CD4-positive, alpha-beta T cell treated with Interferon gamma for 1 hour (primary cell): ENCODE measurements at places on chromosomes 11 and 22.

DNA sequence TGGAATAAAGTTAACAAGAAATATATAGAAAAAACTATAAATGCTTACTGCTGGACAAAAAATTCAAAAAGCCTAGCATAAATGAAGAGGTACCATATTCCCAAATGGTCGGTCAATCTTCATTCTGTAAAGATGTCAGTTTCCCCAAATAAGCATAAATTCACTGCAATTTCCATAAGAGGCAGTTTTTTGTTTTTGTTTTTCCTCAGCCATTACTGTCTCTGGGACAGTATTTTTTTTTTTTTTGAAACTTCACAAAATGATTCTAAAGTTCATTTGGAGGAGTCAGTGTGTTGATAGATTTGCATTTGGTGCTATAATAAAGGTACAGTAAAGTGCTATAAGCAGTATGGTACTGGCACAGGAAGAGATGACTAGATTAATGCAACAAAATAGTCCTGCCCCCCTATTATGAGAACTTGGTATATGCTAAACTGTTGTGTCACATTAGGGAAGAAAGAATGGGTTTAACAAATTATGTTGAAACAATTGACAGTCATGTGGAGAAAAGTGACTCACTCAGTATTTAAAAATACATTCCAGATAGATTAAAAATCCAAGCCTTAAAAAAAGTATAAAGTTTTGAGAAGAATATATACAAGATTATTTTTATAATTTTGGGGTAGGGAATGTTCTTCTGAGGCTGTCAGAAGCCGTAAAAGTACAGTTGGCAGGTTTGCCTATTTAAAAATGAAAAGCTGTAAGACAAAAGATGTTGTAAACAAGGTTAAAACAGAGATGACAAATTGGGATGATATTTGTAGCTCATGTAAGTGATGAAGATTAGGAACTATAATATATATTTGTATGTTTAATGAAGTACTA is 2.6 kb upstream of the FTH1 start:
- DNase-seq: no peak

DNA sequence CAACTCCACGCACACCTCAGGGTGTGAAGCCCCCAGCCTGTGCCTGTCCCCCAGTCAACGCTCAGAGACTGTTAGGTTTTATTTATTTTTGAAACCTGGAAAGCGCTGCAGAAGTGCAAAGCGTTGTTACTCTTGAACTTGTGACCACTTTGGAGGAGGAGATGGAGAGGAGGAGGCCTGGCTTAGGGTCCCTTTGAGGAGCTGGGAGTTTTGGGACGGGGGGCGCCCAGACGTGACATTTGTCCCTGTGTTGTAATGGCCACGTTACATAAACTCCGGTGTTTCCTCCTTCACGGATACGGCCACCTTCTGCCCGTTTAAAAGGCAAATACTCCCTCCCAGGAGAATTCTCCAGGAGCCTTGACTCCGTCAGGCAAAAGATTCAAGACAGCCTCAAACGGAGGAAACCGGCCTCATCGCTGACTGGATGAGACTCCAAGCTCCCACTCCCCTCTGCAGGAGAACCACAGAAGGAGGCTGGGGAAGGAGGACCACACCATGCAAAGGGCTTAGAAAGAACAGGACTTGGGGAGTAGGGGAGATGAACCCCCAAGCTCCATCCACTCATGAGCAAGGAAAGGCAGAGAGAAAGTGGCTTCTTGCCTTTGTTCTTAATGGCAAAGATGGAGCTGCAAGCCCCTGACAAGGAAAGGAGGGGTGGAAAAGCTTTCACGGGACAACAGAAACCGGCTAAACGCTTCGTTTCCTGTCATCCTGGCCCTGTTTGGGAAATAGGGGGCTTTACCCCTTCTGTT is 630 bp downstream of the PIK3IP1 start:
- DNase-seq: no peak

DNA sequence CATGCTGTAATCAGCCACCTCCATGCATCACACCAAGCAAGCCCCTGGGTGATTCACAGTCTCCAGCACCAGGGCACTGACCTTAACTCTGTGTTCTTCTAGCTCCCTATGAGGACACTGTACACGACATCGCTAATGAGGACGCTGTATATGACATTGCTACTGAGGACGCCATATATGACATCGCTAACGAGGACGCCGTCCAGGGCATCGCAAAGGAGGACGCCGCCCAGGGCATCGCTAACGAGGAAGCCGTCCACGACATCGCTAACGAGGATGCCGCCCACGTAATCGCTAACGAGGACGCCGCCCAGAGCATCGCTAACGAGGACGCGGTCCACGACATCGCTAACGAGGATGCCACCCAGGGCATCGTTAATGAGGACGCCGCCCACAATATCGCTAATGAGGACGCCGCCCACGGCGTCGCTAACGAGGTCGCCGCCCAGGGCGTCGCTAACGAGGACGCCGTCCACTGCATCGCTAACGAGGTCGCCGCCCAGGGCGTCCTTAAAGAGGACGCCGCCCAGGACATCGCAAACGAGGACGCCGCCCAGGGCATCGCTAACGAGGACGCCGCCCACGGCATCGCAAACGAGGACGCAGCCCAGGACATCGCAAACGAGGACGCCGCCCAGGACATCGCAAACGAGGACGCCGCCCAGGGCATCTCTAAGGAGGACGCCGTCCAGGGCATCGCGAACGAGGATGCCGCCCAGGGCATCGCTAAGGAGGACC is 34.5 kb upstream of the DGCR6L start:
- DNase-seq: no peak

GRCh38 chr11:96049426-96049825 is 125.5 kb upstream of the MTMR2 start:
- no peak for DNase-seq

- no peak for DNase-seq
Measured at GRCh38 chr11:120248551-120249278, 8.8 kb downstream of the POU2F3 start.

- DNase-seq: no peak
Measured at GRCh38 chr11:7444091-7444981, 41.0 kb upstream of the OLFML1 start.

GRCh38 chr11:69639831-69640230 is 1.1 kb upstream of the CCND1 start:
- no peak for DNase-seq

GRCh38 chr11:133497477-133498140 is 34.7 kb downstream of the OPCML start:
- DNase-seq: no peak
